ENCODE measurements at places on chromosomes 3 and 15.

- no peak for DNase-seq
Observed at GRCh38 chr3:37598808-37599581, 262.7 kb upstream of the CTDSPL start.

DNA sequence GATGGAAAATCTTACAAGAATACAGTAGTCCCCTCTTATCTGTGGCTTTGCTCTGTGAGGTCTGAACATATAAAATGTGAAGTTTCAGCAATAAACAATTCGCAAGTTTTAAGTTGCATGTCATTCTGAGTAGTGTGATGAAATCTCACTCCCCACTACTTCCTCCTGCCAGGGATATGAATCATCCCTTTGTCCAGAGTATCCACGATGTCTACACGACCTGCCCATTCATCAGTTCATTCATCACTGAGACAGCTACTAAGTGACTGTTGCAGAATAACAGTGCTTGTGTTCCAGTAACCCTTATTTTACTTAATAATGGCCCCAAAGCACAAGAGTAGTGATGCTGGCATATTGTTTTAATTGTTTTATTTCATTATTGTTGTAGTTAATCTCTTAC is 489.2 kb upstream of the UBE2E2 start:
- no peak for DNase-seq

DNA sequence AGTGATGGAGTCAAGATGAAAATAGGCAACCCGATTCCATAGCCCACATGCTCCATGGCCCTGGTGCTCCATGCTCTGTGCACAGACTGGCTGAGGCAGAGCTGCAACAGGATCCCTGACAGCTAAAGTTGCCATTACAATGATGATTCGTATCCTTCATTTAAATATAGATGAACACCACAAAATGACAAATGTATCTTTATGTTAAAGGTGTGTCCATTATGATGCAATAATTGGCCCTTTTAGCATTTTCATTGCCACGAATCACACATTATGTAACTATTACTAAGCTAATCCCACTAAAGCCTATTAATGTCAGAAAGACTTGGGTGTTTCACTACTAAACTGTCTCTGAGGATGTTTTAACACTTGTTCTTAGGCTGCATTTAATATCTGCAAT is 270.2 kb upstream of the THBS1 start:
- no peak for DNase-seq

GRCh38 chr3:95459706-95460105 is 1354.7 kb upstream of the EPHA6 start:
- no peak for DNase-seq

DNA sequence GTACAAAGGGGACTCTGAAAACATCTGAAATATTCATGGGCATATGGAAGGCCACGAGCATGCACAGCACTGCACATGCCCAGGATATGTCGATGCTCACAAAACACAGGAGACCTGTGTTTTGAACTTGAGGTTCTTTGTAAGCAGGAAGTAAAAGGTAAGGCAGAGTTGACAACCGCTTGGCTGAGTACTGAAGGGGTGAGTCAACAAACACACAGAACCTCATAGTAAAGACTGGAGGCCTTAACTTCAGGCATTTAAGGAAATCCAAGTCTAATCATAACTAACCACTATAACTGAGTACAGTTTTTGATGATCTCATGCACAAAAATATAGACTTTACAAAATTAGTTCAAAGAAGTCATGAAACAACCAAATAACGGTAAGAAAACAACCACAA is 80.6 kb downstream of the MYO9A start:
- DNase-seq = no peak

GRCh38 chr15:98719137-98719740 is 70.9 kb downstream of the IGF1R start:
- no peak for DNase-seq

DNA sequence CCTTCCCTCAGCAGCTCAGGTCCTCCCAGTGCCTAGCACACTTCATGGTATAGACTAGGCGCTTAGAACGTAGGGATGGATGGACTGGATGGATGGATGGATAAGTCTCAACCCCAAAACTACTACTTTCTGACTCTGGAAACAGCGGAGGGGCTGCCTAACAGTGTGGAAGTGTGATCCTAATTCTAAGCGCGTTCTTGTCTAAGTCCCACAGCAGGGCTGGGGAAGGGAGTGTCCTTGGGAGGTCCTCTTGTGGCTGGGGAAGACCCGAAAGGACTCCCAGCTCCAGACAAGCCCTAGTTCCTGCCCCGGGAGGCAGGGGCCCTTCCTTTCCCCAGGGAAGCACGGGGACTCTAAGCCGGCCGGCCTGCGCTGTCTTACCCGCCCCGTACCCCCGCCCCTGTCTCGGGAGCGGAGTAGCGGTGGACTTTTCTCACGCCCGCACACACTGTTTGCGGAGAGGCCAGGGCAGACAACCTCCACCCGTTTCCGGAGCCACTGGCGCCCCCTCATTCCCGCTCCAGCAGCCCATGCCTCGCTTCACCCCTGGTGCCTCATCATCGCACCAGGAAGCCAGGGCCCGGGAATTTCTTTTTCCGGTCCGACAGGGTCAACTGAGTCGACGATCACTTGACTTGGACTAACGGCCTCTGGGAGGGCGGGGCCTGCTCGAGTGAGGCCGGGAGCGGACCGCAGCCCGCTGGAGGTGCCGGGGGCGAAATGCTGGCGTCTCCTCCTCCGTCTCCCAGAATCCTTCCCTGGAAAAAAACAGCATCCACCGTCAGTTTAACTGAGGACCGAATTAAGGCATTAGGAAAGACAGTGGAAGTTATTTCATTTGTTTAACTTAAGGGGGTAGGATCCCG is 133.3 kb downstream of the TBC1D2B start:
- DNase-seq = no peak

Measured in stimulated activated CD4-positive, alpha-beta T cell treated with anti-CD3 and anti-CD28 coated beads, TNF-alpha, amount 100 ng/mL, for 4 hours (primary cell).